ENCODE measurements at places on chromosomes 5 and 9.

- DNase-seq, result no peak
Measured at GRCh38 chr5:116009806-116010205, 22.5 kb upstream of the ARL14EPL start.

GRCh38 chr5:150618588-150619281 lies 21.7 kb upstream of the SYNPO start:
- no peak for DNase-seq

- DNase-seq, result no peak
Measured at GRCh38 chr9:82109626-82110025, 121.1 kb downstream of the SPATA31D1 start.

- no peak for DNase-seq
Measured at GRCh38 chr5:67493676-67494075, 297.1 kb upstream of the CD180 start.

GRCh38 chr9:75111019-75111622 lies 22.8 kb downstream of the OSTF1 start:
- no peak for DNase-seq
